Cortex of kidney (tissue), 1 donor: ENCODE measurements at places on chromosomes 1 and 21.

- DNase-seq: no peak
These were observed 57.0 kb upstream of the CACYBP start for GRCh38 chr1:174942547-174943255.

DNA sequence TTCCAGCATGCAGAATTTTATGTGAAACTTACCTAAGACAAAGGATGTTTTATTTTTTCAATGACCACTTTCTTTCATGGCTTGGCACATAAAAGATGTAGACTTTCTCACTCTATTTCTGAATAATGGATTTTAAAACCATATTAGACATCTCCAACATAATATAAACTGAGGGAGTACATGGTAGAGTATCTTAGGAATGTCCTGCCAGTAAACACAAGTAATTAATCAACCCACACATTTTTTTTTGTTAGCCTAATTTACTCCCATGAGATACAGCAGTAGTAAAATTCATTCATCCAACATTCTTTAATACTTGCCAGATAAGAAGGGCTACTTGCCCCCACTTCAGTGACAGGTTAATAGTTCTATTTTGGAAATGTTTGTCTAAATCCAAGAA lies 235.4 kb upstream of the ADAMTS5 start:
- DNase-seq: no peak

- DNase-seq: no peak
These were observed 1102.8 kb downstream of the BRINP3 start for GRCh38 chr1:189374816-189375215.

DNA sequence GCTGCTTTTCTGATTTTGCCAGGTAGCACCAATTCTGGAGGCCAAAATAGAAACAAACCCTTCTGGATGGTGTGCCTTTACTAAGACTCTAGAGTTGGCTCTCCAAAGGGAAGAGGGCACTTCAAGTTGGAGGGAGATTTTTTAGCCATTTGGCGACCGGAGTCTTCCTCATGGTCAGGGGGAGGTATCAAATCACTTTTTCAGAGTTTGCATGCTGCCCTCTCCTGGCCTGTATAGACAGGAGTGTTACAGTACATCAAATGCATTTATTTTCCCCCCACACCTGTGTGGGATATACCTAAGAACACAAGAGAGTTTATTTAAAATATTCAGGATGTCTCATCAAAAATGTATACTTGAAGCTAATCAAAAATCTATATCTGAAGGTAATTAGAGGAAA lies 3.2 kb downstream of the GREM2 start:
- DNase-seq: no peak

DNA sequence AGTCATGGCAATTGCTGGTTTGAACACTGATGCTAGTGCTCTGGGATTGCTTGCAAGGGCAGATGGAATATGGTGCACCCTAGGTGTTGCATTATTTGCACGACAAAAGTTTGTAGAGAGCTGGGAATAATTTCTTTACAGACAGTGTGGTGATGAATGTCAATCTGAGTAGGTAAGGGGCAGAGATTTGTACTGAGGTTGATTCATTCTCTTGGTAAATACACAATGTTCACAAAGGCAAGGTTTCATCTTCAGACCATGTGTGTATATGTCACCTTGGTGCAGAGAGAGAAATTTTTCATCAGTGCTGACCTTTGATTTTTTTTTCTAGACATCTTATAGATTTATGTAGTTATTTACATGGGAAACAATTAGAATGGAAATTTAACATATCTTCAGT lies 5.0 kb downstream of the PTPRC start:
- no peak for DNase-seq

DNA sequence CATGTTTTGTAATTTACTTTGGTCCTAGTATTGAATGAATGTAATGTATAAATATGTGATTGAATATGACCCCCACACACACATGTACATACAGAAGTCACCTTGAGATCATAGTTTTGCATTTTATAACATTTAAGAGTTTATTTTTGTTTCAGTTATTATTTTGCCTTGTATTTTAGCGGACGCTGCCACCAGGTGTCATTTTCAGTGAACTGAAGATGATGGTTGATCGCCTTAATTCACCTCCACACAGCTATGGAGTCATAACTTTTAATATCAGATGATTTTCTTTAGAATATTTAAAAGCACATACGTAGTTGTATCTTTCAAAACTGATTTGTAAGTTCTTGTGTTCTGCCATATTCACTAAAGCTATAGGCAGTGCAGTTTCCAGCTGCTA lies 130.4 kb downstream of the DYRK1A start:
- no peak for DNase-seq
